Stimulated activated CD4-positive, alpha-beta T cell treated with anti-CD3 and anti-CD28 coated beads, Interleukin-1b, Interleukin-23, amount 100 ng/mL, for 1 hour (primary cell): ENCODE measurements at places on chromosomes 4 and X.

DNA sequence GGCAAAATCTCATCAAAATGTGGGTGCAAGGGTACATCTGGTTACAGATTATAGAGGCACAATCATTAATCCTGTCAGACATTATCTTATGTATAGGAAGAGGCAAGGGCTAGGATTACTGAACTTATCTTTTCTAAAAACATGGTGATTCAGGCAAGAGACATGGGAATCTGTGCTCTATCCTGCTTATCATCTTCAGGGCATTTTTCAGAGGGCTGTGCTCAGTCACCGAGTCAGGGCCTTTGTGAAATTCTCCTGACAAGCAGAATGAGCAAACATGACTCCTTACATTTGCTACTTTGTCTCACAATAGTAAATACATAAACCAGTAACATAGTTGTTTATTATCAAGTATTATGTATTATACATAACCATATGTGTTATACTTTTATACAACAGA lies 84.2 kb upstream of the KCTD8 start:
- no peak for DNase-seq

DNA sequence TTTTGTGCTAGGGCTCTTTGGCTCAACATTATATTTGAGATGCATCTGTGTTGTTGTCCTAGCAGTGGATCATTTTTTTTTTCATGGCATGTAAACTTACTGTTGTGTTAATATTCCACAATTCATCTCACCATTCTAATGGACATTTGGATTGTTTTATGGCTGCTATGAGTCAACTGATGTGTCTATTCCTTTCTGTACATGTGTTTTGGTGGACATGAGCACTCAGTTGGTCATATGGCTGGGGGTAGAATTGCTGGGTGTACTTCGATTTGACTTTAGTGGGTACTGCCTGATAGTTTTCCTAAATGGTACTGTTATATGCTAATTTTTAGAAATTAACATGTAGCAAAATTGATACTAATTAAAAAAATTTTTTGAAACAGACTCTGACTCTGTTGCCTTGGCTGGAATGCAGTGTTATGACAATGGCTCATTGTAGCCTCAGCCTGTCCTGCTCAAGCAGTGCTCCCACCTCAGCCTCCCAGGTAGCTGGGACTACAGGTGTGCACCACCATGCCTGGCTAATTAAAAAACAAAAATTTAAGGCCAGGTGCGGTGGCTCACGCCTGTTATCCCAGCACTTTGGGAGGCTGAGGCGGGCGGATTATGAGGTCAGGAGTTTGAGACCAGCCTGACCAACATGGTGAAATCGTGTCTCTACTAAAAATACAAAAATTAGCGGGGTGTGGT lies 9.0 kb downstream of the FAM193A start:
- no peak for DNase-seq

GRCh38 chr4:126364311-126364911 lies 1049.7 kb downstream of the FAT4 start:
- no peak for DNase-seq

DNA sequence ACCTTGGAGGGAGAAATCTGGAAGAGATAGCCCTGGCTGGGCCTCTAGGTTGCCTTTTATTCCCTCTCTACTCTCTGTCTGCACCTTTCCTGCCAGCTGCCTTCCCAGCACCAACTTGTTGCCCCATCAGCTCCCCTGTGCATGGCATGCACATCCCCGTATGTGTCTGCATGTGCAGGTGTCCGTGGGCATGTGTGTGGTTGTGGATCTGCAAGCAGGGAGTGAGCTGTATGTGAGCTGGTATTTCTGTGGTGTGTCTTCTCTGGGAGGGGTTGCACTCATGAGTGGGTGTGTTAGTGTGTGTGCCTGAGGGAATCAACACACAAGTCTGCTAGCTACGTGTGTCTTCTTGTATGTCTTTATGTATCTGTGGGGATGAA lies 9.9 kb downstream of the L1CAM start:
- DNase-seq: no peak

DNA sequence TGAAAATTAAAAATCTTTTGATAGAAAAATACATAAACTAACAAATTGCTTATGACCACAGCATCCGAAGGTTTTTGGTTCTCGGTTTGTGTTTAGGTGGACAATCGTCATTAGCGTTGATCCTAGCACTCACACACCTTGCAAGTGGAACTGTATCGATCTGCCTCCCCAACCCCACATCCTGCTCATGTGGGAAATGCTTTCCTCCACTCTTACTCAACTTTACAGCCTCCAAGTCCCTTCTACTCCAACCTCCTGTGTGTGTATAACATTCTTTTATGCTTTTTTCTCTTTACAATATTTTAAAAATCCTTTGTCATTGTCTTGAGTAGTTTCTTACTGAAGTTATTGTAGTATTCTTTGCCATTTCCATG lies 15.6 kb upstream of the TMEM131L start:
- no peak for DNase-seq

- DNase-seq: no peak
Observed at GRCh38 chr4:16752150-16752549, 146.3 kb downstream of the LDB2 start.
